Stimulated activated CD4-positive, alpha-beta T cell treated with anti-CD3 and anti-CD28 coated beads, Interleukin-2, amount 100 ng/mL, for 48 hours (primary cell): ENCODE measurements at places on chromosomes 5 and 9.

DNA sequence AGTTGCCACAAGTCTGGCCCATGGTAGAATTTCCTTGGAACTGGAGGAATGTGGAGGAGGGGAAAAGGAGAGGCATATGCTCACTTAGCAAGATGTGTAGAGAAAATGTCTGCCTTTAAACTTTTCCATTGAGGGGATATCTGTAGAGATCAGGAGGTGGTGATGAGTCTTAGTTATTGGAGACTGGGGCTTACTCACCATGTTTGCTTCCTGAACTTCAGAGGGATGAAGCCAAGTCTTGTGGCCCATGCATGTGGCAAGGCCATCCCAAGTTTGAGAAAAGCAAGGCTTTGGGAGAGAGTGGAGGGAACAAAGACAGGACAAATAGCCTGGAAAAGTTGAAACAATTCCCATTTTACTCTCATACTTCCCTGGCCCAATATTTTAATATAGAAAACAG is 124.5 kb downstream of the GDNF start:
- DNase-seq: no peak

GRCh38 chr5:79878721-79879336 is 112.2 kb downstream of the MTX3 start:
- peak; percentile 48 for DNase-seq

- no peak for DNase-seq
Measured at GRCh38 chr9:114430457-114430856, 42.7 kb upstream of the AKNA start.

GRCh38 chr5:81524015-81524414 is 130.1 kb upstream of the ACOT12 start:
- no peak for DNase-seq

GRCh38 chr5:35854248-35854647 is 2.4 kb upstream of the IL7R start:
- no peak for DNase-seq

DNA sequence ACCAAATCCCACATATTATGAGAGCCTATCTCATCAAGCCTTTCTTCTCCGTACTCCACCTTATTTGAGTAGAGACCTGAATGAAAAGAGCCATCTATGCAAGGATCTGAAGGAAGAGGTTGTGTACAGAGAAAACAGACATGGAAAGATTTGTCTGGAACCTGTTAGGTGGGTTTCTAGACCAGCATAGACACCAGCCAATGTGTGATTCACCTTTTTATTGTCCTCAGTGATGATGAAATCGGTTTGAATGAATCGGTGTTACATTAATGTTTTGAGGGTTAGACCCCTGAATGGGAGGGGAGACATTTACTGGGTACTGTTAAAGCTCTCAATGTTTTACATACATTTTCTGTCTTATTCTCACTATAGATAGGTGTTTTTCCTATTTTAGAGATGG is 223.6 kb downstream of the NMUR2 start:
- no peak for DNase-seq

DNA sequence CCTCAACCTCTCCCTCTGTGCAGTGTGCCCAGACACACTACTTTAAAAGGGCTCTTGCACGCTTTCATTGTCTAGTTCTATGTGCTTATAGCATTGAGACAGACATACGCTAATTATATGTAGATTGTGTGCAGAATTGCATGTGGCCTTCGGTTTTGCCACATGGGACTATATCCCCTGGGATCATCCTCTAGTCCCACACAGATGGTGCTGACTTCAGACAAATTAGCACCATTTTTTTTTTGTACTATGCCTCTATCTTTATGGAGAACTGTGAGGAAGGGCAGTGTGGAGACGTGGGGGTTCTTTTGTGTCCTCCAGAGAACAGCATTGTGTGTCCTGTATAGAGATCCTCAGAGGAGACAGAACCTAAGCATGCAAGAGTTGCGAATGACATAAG is 29.3 kb downstream of the PAPPA start:
- DNase-seq: no peak

DNA sequence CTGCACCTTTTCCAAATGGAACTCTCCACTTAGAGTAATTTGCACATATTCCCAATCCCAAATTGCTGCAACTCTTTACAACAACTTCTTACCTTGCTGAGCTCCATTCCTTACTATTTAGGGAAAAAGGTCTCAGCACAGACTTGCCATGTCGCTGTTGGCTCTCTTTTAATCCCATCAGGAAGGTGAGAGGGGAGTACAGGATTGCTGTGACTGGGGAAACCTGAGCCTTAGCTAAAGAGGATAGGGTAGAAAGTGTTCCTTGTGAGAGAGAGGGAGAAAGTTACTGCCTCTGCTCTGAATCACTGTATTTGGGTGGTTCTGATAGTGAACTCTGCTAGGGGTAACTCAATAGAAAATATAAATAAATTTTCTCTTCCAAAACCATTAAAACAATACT is 43.7 kb upstream of the GABRA1 start:
- no peak for DNase-seq

DNA sequence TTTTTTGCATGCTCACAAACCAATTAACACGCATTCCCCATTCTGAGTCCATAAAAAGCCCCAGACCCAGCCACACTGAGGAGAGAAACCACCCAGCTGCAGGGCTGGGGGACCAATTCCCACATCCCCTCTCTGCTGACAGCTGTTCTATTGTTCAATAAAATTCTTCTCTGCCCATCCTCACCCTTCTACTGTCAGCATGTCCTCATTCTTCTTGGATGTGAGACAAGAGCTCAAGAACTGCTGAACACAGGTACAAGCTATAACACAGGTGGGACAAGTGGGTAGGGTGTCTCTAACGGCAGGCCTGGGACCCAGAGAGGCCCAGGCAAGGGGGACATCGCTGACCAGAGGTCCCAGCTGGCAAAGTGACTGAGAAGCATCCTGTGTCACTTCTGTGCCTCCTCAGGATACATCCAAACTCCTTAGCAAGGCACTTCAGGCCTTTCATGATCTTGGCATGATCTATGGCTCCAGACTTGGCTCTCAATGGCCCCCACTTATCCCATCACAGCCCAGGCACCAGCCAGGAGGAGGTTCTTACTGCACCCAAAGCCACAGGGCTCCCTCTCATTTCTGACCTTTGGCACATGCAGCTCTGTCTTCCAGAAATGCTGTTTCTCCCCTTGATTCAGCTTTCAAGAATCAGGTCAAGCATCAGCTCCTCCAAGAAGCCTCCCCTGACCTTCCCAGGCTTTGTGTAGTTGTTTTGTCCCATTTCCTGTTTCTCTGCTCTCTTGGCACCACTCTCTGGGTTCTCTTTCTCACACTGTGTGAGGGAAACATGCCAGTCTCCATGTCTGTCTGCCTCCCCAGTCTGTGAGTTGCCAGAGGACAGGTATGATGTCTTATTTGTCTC is 7.3 kb upstream of the ALDH1B1 start:
- no peak for DNase-seq

DNA sequence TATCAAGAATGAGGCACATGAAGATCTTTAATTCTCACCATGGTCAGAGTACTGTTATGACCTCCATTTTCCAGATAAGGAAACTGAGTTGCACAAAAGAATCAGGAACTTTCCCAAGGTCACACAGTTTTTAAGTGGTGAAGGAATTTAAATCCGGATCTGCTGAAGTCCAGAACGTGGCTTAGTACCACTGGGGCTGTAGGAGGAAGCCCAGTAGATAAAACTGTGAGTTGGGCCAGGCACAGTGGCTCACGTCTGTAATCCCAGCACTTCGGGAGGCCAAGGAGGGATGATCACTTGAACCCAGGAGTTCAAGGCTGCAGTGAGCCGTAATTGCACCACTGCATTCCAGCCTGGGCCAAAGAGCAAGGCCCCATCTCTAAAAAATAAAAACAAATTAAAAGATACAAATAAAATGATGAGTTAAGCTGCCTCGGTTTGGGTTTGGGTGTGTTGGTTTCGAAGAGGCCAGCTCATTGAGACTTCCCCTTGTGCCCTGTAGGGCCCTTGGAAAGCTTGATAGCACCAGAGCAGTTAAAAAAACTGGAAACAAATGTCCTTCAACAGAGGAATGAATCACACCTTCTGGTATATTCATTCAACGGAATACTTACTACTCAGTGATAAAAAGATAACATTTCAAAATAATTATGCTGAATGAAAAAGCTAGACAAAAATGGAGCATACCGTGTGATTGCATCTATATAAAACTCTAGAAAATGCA is 20.1 kb downstream of the ATOX1 start:
- no peak for DNase-seq

DNA sequence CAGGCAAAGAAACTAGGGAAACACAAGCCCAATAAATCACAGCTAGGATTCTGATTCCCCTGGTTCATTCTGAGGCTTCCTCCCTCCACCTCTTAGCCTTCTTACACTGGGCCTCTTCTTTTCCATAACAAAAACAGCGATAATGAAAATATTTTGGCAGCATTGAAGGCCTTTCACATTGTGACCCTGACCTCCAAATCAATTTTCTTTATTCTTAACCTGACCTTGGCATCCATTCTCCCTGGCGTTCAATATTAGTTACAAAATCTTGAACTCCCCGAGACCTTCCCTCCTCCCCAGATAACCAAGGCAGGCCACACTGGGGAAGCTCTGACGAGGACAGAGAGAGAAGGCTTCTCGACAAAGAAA is 399.9 kb downstream of the ZSWIM6 start:
- no peak for DNase-seq

DNA sequence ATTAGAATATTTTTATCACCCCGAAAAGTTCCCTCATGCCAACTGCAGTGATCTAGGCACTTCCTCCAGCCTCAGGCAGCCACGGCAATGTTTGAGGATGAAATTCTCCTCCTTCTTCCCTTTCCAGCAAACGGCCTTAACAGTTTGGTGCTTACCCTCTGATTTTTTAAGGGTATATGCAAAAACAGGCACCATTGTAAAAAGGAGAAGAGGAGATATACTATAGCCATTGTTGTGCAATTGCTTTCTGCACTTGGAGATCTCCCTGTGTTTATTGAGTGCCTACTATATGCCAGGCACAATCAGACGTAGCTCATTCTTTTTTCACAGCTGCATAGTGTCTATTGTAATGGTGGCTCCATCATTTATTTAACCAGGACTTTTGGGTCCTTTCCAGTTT is 29.4 kb downstream of the GSN start:
- no peak for DNase-seq

DNA sequence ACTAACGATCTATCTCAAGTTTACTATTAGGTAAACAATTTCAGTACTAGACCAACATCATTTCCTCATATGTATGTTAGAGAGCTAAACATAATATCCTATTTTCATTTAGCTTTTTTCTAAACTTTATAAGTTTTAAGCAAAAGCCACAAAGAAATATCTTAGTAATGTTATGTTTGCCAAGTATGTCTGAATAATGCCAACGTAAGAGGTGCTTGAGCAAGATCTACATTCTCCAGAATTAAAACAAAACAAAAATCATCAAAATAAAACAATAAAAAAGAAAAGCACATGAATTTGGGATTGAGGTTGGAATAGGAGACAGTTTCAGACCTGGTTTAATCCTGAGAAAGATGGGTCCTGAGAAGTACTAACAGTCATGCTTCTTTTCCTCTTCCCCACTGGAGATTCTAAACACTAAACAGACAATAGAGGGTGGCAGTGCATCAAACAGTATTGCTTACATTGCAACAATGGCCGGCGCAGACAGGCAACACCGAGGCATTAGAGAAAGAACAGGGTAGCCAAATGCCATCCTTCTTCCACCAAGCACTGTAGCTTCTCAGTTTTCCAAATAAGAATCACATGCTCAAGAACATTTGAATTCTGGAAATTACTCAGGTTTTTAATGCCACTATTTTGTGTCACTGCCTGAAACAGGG is 33.6 kb downstream of the CSNK1A1 start:
- no peak for DNase-seq

DNA sequence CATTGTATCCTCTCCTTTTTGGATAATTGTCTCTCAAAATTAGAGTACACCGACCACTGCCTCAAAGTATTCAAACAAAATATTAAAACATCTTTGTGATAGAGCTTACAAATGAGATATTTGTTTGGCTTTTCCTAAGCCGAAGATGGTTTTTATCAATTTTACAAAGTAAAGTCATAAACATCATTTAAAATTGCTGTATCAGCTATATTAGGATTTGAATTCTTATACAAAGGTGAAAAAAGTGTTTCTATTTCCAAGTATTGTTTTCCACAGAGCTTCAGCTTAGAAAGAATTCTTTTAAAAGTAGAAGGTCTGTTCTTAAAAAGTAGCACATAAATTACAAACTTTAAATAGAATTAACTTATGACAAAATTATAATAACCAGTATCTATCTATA is 116.6 kb upstream of the IFNE start:
- no peak for DNase-seq

DNA sequence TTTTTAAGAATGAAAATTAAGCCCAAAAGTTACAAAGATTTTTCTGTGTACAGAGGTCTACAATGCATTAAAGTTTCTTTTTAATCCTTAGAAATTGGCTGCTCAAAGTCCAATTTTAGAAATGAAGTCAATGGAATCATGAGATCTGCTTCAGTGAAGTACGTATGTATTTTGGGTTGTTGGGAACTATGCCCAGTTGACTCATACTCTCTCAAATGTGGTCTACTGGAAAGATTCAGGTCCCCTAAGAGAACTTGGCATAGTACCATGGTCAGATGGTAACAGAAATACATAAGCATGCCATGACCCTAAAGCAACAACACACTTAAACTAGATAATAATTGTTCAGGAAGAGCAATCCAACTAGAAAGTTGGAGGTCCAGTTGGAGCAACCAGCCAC is 23.0 kb downstream of the FBLL1 start:
- DNase-seq: no peak

- no peak for DNase-seq
Measured at GRCh38 chr5:60395712-60396329, 304.1 kb downstream of the DEPDC1B start.

GRCh38 chr5:68960456-68960855 is 133.4 kb upstream of the SLC30A5 start:
- no peak for DNase-seq
